ENCODE measurements at places on chromosomes 1 and 21.

DNA sequence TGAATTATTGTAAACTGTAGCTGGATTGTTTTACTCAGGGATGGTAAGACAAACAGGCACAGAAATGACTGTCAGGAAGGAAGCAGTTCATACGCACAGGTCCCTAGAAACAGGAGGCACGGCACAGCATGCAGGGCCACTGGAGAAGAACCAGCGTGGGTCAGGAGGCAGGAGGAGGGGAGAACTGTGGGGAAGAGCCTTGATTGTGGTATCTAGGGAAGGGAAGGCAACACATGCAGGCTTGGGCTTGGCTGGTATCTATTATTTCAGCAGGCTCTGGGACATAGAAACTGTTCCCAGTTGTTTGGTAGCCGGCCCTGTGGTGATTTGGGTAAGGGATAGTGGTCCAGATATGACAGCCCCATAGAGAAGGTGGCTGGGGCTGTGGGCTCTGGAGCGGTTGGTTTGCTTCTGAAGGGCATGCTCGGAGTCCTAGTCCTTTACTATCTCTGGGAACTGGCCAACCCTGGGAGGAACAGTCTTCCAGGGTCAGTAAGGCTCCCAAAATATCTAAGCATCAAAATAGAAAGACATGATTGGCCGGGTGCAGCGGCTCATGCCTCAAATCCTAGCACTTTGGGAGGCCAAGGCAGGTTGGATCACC, 43.1 kb upstream of the CCSAP start:
- DNase-seq, result no peak

GRCh38 chr1:12069623-12070244, 6.6 kb downstream of the TNFRSF8 start:
- DNase-seq, result no peak

GRCh38 chr1:182766881-182767645, 22.5 kb upstream of the NPL start:
- DNase-seq, result no peak

DNA sequence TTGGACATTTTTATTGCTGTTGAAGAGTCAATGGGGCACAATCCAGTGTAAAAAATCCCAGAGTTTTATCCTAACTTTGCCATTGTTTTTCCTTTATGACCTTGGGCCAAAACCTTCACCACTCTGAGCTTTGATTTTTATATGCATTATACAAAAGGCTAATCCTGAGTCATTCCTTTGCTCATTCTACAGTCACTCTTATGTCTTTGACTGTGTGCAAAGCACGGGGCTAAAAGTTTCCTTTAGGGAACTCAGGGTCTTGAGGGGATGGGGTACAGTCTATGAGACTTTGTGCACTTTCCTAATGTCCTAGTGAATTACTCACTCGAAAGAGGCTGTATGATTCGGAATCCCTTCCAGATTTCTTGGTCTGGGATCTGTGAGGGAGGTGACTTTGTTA, 543.2 kb upstream of the CAMK1G start:
- no peak for DNase-seq

DNA sequence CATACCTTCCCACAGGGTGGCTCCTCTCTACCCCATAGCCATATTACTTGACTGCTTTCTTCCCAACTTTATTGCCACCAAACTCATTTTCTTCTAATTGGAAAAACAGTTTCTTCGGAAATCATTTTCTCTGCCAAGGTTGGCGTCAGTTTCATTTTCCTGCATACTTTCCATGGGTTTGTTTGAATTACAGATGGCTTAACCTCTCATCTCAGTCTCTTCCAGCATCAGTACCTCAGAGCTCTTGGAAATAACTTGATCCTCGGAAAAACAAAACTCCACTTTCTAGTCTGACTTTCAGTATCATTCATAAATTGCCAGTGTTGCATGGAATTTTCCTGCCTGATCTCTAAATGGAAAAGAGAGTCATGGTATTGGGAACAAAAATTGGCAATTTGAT, 20.3 kb upstream of the PRDM2 start:
- no peak for DNase-seq

GRCh38 chr1:92623187-92623778, 136.6 kb upstream of the GFI1 start:
- DNase-seq, result no peak

DNA sequence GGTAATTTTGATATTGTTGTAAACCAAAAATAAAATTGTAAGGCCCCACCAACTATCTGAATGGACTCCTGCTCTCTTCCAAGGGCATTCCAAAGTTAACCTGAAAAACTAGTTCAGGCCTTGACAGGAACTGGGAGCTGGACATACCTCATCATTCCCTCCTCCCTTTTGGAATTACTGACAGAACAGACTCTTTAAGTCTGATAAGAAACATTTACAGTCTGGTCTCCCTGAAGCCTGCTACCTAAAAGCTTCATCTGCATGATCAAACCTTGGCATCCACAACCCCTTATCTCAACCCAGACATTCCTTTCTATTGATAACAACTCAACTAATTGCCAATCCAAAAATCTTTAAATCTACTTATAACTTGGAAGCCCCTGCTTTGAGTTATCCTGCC, 123.8 kb downstream of the TLR5 start:
- no peak for DNase-seq

Data from effector CD4-positive, alpha-beta T cell (primary cell).